Activated CD8-positive, alpha-beta memory T cell treated with anti-CD3 and anti-CD28 coated beads for 24 hours (primary cell): ENCODE measurements at places on chromosomes 11 and 22.
A peak's percentile ranks its signal among the peaks of the same experiment; 100 is the strongest.

DNA sequence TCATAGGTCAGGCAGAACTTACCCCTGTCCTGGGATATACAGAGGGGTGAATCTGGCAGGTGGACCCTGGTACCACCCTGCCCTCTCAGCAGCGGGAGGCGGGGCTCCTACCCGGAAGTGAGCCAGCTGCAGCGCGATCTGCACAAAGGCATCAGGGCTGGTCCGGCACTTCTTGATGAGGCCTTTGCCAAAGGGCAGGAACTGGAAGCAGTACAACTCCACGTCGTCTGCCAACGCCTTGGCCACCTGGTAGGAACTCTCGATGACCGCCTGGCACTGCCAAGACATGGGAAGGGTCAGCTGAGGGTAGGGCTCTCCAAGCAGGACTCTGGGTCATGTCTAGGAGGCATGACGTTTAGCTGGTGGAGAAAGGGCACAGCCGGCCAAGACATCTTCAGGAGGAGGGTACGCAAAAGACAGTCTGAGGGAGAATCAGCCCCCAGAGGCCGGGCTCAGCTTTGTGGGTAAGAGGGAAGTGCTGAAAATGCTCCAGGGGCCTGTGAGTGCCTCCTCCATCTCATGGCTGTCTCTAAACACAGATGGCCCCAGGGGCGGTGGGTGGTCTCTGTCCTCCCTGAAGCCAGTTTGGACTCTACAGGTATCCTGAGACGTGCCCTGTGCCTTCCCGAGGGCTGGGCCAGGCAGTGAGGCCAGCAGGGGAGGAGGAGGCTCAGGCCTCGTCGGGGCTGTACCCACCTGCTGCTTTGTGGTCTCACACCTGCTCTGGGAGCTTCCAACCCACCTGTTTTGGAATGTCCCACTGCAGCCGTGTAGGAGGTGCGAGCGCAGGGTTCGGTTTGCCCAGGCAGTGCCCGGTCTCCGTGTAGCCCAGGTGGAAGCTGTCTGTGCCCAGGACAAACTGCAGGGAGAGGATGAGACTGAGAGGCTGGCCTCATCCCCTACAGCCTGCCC lies 6.7 kb downstream of the CPT1B start:
- DNase-seq, result no peak

DNA sequence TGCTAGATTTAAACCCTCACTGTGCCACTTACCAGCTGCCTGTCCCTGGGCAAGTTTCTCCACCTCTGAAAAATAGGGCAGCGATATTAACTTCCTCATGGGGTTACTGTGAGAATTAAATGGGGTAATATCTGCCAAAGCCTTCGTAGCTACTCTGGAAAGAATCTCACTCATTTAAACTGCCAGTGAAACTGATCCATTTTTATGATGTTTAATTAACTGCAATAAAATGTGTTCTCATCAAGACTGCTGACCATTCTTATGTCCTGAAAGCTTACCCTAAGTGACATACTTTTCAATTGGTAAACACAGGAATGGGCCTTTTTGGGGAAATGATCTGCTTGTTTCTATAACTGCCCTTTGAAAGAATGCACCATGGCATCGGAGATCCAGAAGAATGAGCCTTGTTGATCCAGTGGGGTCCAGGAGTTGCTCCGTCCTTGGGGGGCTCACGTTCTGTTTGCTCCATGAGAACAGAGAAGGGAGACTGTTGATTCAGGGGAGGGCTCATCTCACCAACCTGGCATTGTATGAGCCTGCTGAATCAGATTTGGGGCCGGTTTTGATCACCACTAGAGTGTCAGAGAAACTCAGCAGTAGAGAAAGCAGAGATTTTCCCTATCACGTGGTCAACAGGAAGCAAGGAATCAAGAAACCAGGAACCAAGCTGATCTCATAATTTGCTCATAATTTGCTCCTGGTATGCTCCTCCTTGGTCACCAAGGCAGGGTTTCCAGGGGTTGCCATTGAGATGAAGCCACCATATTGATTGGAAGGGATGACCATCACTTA lies 7.0 kb upstream of the CCDC86 start:
- DNase-seq, result no peak

- no peak for DNase-seq
Observed at GRCh38 chr11:32374261-32374711, 61.1 kb downstream of the WT1 start.

DNA sequence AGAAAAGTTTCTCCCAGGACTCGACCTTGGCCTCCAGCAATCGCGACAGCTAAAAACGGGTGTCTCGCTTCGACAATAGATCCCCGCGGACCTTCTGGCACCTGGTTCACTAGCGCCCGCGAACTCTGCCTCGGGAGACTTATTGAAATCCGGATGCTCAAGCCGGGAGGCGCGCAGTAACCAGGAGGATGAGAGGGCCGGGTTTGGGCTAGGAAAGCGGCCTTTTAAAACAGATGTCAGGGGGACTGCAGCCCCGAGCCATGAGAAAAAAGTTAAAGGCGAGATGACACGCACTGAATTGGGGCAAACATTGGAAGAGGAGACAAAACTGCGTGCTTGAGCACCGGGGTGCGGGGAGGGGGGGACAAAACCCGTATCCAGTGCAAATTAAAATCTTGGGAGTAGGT lies 637 bp upstream of the ZBTB16 start:
- peak; percentile 63 for DNase-seq

DNA sequence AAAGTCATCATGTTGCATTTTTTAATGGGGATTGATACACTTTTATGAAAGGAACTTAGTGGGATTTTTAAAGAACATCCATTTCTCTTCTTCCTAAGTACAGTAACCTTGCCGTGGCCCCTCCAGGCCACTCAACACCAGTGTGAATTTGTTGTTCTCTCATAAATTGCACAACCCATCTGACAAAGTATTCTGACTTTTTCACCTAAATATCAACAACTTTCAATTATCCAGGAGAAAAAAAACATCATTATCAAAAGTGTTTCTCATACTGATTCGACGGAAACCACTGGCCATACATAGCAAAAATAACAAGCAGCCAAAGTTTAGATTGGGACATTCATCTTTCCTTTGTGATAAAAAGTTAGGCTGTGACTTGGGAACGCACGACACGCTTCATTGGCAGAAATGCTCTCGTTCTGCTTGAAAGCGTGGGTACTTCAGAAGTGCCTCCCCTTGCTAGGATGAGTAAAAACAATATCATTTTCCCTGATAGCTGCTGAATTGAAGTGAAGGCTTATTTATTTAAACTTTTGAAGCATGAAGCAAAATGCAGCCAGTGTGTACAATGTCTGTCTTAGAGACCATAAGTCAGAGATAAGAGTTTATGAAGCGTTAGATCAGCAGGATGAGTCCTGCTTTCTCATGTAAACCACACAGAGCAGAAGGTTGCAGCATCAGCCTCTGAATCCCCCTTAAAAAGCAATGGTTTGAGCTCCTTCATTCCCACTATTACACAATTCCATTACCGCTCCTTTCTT lies 20.6 kb upstream of the EIF3M start:
- no peak for DNase-seq

- no peak for DNase-seq
Observed at GRCh38 chr22:19836512-19836911, 18.2 kb downstream of the GNB1L start.
